Activated naive CD4-positive, alpha-beta T cell (primary cell): ENCODE measurements at places on chromosomes 4 and X.

GRCh38 chrX:101230636-101231035, 11.1 kb downstream of the DRP2 start:
- no peak for DNase-seq

- DNase-seq, result no peak
These were observed 214.6 kb upstream of the FAM241A start for GRCh38 chr4:111930659-111931058.

DNA sequence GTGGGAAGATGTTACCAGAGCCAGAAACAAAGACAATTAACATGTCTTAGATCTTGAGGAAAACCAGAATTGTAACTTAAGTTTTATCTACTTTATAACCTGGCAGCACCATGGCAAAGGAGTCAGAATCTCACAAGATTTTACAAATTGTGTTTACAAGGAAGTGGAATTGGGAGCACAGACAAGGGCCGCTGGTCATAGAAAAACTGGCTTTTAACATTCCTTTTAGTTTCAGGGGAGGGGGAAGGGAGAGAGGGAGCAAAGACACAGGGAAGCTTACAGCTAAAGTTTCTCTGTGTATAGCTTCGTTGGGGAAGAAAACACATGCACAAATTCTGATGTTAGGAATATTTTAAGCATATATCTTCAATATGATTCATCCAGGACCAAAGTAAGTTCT, 10.3 kb upstream of the UGT2B11 start:
- DNase-seq, result no peak

DNA sequence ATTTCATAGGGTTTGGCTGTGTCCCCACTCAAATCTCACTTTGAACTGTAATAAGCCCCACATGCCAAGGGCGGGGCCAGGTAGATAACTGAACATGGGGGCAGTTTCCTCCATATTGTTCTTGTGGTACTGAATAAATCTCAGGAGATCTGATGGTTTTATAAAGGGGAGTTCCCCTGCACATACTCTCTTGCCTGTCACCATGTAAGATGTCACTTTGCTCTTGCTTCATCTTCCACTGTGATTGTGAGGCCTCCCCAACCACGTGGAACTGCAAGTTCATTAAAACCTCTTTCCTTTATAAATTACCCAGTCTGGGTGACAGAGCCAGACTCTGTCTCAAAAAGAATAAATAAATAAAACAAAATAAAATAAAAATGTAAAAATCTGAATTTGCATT, 95.9 kb downstream of the PDS5A start:
- no peak for DNase-seq

GRCh38 chrX:121579016-121579760, 531.8 kb downstream of the GLUD2 start:
- DNase-seq, result no peak

GRCh38 chr4:113059449-113060182, 10.2 kb downstream of the ANK2 start:
- no peak for DNase-seq

DNA sequence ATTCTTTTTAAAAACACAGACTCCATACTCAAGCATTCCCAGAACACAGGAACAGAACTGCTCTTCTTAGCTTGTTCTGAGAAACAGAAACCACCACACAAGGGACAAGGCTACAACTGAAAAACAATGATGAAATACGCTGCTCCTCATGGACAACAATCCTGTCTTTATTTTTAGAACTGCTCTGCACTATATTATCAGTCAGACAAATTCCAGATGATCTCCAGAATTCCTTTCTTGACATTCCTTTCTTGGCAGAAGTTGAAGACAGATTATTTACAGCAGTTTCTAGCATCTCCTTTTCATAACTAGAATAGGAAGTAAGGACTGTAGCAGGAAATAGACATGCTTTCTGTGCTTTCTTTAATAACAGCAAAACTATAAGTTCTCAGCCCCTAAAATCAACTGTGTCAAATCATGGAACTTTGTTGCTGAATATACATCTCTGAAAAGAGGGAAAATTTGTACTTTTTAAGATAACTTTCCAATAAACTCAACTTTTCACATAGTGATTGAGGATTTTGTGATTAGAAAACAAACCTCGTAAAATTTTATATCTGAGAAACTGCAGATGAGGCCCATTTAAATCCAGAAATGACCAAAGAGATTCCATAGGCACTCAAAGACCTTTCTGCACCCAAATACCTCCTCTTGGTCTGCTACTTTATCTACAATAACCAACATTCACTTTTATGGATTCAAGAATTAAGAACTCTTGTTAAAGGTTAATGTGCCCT, 35.9 kb downstream of the ANTXR2 start:
- DNase-seq, result no peak

DNA sequence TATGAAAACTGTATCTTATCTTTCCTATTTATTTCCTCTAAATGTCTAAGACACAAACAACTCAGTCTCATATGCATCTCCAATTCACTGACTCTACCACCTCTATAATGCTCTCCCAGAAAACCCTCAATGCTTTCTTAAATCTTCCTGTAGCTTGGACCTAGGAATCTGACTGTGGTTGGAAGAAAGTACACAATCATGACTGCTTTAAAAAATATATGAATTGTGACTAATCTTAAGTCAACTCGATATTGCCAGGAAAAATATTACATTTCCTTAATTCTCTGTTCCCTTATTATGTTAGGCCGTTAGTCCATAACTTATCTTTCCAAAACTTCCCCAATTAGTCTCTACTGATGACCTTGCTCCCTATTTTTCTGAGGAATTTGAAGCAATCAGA, 87.0 kb downstream of the SPCS3 start:
- no peak for DNase-seq

DNA sequence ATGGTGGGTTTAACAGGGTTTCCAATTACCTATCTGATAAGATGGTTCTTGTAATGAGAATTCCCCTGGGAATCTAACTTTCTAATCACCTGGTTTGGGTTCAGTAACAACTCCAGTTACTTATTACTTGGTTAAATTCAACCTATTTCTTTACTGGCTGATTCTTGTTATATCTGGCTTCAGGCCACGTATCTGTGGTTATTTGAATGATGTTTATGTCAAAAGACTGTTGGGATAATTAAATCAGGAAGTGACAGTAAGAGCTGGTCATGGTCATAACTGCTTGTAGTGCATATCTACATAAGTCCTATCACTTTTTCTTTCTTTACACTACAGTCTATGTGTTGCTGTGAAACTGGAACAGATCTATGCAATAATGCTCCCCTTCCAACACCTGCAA, 108.1 kb downstream of the MID1 start:
- DNase-seq, result no peak

DNA sequence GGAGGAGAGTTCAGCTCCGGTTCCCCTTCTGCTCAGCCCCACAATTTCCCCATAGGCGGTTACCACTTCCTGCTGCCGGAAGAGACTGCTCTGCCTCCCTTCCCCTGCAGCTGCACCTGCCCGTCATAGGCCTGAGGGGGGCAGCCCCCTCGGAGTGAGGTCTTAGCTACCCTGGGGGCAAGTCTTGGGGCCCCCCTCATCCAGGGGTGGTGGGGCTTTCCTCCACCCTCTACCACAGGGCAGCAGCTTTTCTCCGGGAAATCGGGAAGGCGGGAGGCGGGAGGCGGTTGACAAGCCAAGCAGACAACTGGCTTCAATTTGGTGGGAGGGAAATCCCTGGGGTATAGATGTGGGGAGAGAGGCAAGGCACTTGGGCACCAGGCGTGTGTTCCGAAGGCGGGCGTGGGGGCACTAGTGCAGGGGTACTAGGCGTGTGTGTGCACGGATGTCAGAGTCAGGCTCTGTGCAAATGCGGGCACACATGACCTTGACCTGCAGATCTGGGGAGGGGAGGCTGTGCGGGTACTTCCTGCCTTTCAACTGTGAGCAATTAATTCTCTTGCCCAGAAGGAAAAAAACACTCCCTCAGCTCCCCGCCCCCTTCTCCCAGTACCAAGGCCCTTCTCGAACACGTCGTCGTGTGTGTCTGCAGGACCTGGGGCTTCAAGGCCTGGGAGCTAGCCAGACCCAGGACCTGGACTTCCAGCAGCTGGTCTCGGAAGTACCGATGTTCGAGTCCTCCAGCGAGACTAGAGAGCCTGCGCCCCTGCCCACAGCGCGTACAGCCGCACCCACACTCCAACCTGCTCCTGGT, 1.0 kb upstream of the ARHGAP4 start:
- peak; percentile 60 for DNase-seq

GRCh38 chr4:135365065-135365464, 1163.5 kb upstream of the PABPC4L start:
- DNase-seq, result no peak

DNA sequence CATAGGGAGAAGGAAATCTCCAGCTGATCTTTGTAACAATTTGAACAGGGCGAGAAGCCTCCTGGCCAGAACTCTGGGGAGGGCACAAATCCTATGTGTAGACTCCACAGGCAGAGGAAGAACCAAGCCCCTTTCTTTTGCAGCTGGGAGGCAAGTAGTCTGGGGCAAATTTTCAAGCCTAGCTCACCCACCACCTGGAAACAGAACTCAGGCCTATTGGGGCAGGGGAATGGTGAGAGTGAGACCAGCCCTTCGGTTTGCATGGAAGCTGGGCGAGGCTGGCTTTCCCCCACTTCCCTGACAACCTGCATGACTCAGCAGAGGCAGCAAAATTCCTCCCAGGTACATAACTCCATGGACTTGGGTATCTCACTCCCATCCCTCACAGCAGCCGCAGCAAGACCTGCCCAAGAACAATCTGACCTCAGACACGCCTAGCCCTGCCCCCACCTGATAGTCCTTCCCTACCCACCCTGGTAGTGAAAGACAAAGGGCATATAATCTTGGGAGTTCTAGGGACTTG, 138.2 kb downstream of the EMCN start:
- no peak for DNase-seq

DNA sequence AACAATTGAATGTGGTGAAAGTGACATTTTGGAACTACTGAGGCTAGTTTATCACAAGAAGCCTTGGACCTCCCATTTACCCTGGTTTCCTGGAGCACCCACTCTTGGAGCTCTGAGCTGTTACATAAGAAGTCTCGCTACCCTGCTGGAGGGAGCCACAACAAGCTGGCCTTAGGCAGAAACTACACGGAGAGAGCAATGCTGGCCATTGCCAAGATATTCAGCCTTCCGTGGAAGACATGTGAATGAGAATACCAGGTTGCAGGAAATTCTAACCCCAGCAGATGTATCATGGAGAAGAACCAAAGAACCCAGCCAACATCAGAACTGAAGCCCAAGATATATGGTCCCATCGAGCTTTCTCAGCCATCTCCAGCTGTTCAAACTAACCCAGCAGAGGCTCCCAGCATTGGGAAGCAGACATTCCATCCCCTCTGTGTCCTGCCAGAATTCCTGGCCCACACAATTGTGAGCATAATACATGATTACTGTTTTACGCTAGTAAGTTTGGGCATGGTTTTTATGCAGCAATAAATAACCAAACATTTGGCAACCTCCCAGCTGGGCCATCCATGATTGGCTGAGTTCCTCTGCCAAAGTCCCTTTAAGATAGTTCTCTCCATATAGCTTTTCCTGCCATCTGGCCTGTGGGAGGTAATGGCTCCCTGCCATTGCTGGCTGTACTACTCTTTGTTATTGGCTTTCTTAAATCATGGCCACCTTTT, 17.9 kb upstream of the PDE5A start:
- no peak for DNase-seq

DNA sequence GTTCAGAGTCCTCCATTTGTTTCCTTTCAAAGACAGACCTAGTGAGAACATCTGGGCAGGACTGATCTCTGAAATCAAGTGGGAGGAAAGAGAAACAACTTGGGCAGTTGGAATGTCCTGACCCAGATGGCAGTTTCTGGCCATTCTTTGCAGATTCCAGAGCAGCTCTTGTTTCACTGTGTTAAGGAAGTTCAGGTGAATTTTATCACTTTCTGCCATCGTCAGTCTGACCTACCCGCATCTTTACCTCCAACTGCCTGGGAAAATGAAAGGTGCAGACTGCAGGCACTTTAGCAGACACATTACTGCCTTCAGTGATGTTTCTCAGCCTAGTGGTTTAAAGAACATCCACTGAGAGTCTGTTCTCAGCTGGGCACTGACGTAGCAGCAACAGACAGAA, 216.2 kb downstream of the CEP135 start:
- no peak for DNase-seq

DNA sequence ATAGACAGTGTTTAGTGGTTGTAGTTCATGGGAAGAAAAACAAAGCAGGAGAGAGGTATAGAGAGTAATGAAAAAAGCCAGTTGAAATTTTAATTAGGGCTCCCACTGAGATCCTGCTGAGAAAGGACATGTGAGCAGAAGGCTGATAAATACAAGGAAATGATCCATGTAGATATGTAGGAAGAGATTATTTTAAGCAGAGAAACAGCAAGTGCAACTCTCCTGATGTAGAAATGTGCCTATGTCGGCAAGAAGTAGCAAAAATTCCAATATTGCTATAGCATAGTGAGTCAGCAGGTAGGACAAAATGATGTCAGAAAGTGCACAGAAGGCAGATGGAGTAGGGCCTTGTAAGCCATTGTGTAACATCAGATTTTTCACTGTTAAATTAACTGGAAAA, 1027.3 kb downstream of the PCDH18 start:
- no peak for DNase-seq

- DNase-seq, result no peak
These were observed 11.2 kb upstream of the GNRHR start for GRCh38 chr4:67765401-67765800.

- DNase-seq, result no peak
These were observed 613.1 kb downstream of the MID1IP1 start for GRCh38 chrX:39414290-39414854.

- DNase-seq, result no peak
These were observed 118.7 kb downstream of the ZIC3 start for GRCh38 chrX:137684591-137684990.

DNA sequence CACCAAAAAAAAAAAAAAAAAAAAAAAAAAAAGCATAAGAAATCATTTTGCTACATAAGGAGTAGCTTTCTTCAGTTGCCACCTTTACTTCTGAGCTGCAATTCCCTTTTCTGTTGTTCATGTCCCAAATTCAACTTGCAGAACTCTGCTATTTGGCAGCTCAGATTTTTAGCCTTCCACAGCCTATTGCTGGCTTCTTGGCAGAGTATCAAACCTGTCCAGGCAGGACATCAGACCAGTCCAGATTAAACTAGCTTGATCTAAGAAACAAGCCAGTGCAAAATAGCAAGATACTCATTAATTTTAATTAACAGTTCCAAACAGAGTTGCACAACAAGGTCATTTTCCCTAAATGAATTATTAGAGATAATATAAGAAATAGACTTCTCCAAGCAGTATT, 123.6 kb upstream of the NR3C2 start:
- no peak for DNase-seq

DNA sequence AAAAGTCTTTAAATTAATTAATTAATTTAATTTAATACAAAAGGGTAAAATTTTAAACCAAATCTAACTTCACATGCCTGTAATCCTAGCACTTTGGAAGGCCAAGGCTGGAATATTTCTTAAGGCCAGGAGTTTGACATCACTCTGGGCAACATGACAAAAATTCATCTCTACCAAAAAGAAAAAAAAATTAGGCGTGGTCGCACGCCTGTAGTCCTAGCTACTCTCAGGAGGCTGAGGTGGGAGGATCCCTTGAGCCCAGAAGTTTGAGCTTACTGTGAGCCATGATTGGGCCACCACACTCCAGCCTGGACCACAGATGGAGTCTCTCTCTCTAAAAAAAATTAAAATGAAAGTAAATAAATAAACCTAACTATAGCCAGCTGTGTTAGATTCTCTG, 39.2 kb upstream of the ANTXR2 start:
- no peak for DNase-seq

- DNase-seq, result no peak
These were observed 82.6 kb upstream of the ANK2 start for GRCh38 chr4:112966701-112967488.

GRCh38 chr4:151486168-151486567, 77.2 kb downstream of the FHIP1A start:
- no peak for DNase-seq
